Glutamatergic neuron (in vitro differentiated cells): ENCODE measurements at places on chromosomes 6 and 20. TPM values are rescaled to one million over a fixed set of nuclear protein-coding genes. Genes with fewer than 3 reads are reported as not detected.
A peak's percentile ranks its signal among the peaks of the same experiment; 100 is the strongest.

Gene MSH5
- total RNA-seq, result 25.7 TPM

Gene PTGIS
- 0.12 TPM for total RNA-seq

GRCh38 chr20:6277661-6278240 is 154.9 kb upstream of the FERMT1 start:
- no peak for DNase-seq
- peaks cover 5% of the 10 kb centered on the region for H3K27me3 ChIP-seq
- H3K27ac ChIP-seq, result no peak overlapping the region
- H3K4me1 ChIP-seq, result no peaks in the 10 kb centered on the region
- H3K4me3 ChIP-seq, result no peak overlapping the region

Gene LRFN2
- 0.56 TPM for total RNA-seq

GRCh38 chr6:96066376-96066775 is 50.6 kb downstream of the FUT9 start:
- no peak for DNase-seq
- H3K4me1 ChIP-seq, result peaks cover 4% of the 10 kb centered on the region
- no peak overlapping the region for H3K4me3 ChIP-seq
- peaks cover 1% of the 10 kb centered on the region for H3K27me3 ChIP-seq

- H3K4me1 ChIP-seq, result peaks cover 2% of the 10 kb centered on the region
- H3K27me3 ChIP-seq, result peaks cover 11% of the 10 kb centered on the region
- DNase-seq, result no peak
- H3K36me3 ChIP-seq, result no peaks in the 10 kb centered on the region
- H3K4me3 ChIP-seq, result no peak overlapping the region
- H3K27ac ChIP-seq, result no peak overlapping the region
These were observed 8.6 kb upstream of the SLC4A11 start for GRCh38 chr20:3247638-3248037.

Gene CGA
- not detected for total RNA-seq

DNA sequence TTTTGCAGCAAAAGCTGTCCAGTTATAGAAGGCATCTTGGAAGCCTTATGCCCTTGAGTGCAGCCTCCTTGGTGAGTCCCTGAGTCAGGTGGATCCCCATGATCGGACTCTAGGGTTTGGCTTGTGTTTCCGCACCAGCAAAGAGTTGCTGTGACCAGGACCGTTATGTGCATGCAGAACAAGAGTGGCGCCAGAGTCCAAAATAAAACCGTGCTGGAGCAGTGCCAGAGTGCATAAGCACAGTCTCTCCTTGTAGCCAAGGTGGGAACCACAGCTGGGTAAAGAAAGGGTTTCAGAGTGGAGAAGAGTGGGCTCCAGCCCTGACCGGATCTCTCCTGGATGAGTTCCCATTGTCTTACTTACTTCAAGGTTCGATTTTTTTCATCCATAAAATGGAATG is 58.6 kb downstream of the FOXA2 start:
- no peaks in the 10 kb centered on the region for H3K36me3 ChIP-seq
- H3K27ac ChIP-seq, result no peak overlapping the region
- DNase-seq, result no peak
- no peaks in the 10 kb centered on the region for H3K4me1 ChIP-seq
- no peak overlapping the region for H3K4me3 ChIP-seq

Gene FAM209B
- total RNA-seq, result not detected

DNA sequence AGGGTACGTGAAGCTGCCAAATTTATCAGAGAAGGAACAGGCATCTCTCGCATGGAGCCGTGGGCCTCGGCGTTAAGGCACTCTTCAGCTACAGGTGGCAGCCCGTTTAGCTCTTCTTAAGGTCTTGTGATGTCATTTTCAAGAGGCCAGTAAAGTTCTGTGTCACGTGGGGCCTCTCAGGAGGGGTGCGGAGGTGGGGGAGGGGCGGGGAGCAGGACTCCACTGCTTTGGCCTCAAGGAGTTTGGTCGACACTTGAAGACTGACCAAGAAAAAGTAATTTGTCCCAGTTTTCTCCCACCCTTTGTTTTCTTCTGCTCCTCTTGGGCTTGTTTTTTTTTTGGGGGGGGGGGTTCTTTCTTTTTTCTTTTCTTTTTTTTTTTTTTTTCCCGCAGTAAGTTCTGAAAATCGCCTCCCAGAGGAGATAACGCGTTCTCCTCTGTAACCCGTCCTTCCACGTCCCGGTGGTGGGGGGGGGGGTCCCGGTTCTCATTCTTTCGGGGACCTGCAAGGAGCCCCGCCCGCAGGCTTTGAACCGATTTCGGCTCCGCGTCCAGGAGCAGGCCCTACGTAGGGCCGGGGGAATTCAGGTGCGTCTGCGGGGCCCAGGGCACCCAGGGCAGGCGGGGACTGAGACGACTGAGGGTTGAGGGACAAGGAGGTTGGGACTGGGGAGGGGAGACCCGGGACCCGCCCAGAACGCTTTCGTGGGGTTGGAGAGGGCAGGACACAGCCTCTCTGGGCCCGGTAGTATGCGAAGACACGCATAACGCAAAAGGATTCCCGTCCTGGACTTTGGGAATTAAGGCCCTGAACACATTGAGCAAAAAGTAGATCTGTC is 26.0 kb downstream of the GPX6 start:
- no peak overlapping the region for H3K27ac ChIP-seq
- H3K4me1 ChIP-seq, result peaks cover 5% of the 10 kb centered on the region
- H3K27me3 ChIP-seq, result no peaks in the 10 kb centered on the region
- no peaks in the 10 kb centered on the region for H3K36me3 ChIP-seq

Gene OR12D3
- total RNA-seq, result not detected

DNA sequence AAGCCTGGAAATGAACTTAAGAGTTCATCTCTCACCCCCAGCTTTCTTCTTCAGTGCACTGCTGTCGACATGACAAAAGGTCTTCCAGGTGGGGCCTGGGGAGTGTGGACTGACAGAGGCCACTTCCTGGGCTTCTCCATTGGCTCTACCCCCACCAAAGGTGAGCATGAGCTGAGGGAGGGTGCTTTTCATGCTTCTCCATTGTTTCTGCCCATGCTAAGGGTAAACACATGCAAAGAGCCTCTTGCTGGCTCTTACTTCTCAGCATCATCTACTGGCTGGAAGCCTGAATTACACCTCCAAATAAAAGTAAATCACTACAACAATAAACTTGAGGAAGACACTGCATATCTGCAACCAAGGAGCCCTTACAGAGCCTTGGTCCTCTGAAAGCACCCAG is 227.2 kb downstream of the EPM2A start:
- H3K4me1 ChIP-seq, result no peaks in the 10 kb centered on the region
- no peak for DNase-seq
- H3K4me3 ChIP-seq, result no peak overlapping the region
- H3K27me3 ChIP-seq, result no peaks in the 10 kb centered on the region
- H3K27ac ChIP-seq, result no peak overlapping the region

Gene GDAP1L1
- 111 TPM for total RNA-seq

Gene PSORS1C1
- total RNA-seq, result not detected

DNA sequence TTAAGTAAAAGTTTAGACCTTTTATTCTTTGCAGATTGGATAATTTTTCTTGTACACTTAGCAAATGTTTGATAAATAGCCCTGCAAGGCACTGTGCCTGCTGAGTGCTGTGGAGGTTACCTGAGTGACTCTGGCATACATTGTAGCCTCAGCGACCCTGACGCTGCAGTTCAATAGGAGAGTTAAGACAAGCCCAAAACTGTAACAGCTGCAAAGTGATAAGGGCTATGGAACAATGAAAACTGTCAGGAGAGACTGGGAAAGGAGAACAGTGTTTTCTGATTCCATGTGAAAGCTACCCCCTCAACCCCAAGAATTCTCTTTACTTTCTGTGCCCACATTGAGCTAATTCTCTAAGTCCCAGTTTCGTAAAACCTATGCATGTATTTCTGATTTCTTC is 22.2 kb downstream of the HIVEP1 start:
- H3K27ac ChIP-seq, result no peak overlapping the region
- H3K4me3 ChIP-seq, result no peak overlapping the region
- H3K4me1 ChIP-seq, result peaks cover 2% of the 10 kb centered on the region

DNA sequence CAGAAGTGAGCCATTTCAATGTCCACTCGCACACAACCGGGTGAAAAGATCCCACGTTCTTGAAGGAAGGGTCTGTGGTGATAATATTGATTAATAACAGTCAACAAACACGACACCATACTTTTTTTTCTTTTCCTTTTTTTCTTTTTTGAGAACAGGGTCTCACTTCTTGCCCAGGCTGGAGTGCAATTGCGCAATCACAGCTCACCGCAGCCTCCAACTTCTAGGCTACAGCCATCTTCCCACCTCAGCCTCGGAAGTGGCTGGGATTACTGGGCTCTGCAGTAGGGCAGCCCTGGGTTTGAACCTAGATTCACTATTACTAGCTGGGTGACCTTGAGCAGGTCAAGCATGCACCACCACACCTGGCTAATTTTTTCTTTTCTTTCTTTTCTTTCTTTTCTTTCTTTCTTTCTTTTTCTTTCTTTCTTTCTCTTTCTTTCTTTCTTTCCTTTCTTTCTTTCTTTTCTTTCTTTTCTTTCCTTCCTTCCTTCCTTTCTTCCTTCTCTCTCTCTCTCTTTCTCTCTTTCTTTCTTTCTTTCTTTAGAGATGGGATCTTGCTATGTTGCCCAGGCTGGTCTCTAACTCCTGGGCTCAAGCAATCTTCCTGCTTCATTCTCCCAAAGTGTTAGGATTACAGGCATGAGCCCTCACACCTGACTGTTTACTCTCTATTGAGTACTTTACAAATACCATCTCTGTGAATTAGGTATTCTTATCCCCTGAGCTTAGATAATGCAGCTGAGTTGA is 123.9 kb downstream of the SNX5 start:
- no peak for DNase-seq
- no peaks in the 10 kb centered on the region for H3K27me3 ChIP-seq
- no peak overlapping the region for H3K27ac ChIP-seq
- no peak overlapping the region for H3K4me3 ChIP-seq
- H3K36me3 ChIP-seq, result peaks cover 5% of the 10 kb centered on the region

Gene OR2H2
- not detected for total RNA-seq

DNA sequence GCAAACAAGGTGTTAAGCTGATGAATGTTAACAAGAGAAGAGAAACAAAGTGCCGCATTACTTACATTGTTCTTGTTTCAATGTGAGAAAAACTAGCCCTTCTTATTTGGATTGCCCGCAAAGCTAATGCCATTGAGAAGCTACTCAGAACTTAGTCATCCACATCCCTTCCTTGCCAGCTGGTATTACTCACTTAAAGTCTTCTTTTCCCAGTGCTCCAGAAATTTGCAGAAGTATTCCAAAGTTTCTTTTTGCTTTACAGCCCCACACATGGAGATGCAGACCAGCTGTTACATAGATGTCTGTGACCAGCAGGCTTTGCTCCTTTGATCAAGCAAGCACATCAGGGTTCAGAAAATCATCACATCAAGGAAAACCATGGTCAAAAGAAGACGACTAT is 529.0 kb downstream of the TBC1D32 start:
- no peak overlapping the region for H3K27ac ChIP-seq
- no peaks in the 10 kb centered on the region for H3K4me1 ChIP-seq
- no peak for DNase-seq
- H3K27me3 ChIP-seq, result no peaks in the 10 kb centered on the region
- H3K36me3 ChIP-seq, result no peaks in the 10 kb centered on the region
- no peak overlapping the region for H3K4me3 ChIP-seq

GRCh38 chr6:151300267-151300991 is 60.7 kb downstream of the AKAP12 start:
- H3K36me3 ChIP-seq, result no peaks in the 10 kb centered on the region
- peak overlapping the region; percentile 52 for H3K4me3 ChIP-seq
- H3K27ac ChIP-seq, result peak overlapping the region; percentile 86
- H3K27me3 ChIP-seq, result peaks cover 7% of the 10 kb centered on the region
- peaks cover 49% of the 10 kb centered on the region for H3K4me1 ChIP-seq
- DNase-seq, result peak; percentile 30

Gene CBLN4
- not detected for total RNA-seq

DNA sequence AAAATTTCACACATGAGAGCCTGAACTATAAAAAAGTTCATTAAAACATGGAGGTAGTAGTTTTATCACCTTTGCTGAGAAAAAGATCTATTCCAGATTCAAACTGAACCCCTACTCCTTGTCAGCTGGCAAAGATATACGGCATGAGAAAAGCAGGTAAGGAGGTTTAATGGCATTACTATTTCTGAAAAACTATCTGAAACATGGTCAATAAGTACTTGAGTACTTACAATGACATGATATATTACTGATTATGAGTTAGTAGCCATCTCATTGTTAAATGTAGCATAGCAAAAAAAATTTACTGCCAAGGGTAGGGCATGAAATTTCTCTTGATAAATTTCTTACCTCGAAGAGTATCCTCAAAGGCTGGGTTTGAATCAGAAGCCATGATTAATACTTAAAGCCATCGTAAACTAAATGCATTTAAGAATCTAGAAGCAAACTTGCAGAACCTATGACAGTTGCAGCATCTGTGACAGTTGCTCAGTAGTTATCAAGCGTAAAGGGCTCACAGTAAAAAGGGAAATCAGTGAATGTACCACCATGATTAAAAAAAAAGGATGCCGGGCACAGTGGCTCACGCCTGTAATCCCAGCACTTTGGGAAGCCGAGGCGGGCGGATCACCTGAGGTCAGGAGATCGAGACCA is 8.7 kb downstream of the SLC17A5 start:
- no peak for DNase-seq
- peak overlapping the region; percentile 82 for H3K4me3 ChIP-seq
- no peaks in the 10 kb centered on the region for H3K36me3 ChIP-seq
- no peaks in the 10 kb centered on the region for H3K27me3 ChIP-seq
- peak overlapping the region; percentile 42 for H3K27ac ChIP-seq

GRCh38 chr6:158536891-158537798 is 22.7 kb upstream of the TMEM181 start:
- H3K27me3 ChIP-seq, result peaks cover 2% of the 10 kb centered on the region
- peaks cover 7% of the 10 kb centered on the region for H3K36me3 ChIP-seq
- H3K4me3 ChIP-seq, result peak overlapping the region; percentile 89
- peak overlapping the region; percentile 84 for H3K27ac ChIP-seq
- DNase-seq, result peak; percentile 82
- peaks cover 25% of the 10 kb centered on the region for H3K4me1 ChIP-seq

Gene PAX1
- not detected for total RNA-seq

DNA sequence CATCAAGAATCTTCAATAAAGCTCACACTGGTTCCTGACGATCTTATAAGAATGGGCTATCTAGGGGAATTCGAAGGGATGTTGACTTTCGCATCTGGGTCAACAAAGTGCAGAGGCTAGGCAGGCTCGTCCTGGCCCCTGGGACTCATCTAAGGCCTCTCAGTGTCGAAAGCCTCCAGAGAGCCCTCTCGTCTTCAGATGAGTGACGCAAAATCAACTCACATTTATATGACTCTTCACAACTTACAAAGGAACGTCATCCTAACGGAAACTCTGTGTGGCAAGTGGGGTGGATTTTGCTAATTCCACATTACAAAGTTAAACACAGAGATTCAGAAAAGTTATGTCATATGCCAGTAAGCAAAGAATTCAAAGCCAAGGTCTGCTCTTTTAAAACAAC is 270.5 kb upstream of the EXOC2 start:
- H3K4me1 ChIP-seq, result peaks cover 11% of the 10 kb centered on the region
- no peak overlapping the region for H3K4me3 ChIP-seq
- no peak for DNase-seq
- H3K36me3 ChIP-seq, result no peaks in the 10 kb centered on the region

- DNase-seq, result no peak
- peaks cover 7% of the 10 kb centered on the region for H3K4me1 ChIP-seq
- peaks cover 3% of the 10 kb centered on the region for H3K27me3 ChIP-seq
- no peak overlapping the region for H3K4me3 ChIP-seq
- H3K36me3 ChIP-seq, result no peaks in the 10 kb centered on the region
- H3K27ac ChIP-seq, result no peak overlapping the region
These were observed 286.3 kb downstream of the BTBD3 start for GRCh38 chr20:12203981-12204380.

GRCh38 chr20:43564993-43565757 is 6.3 kb downstream of the SGK2 start:
- no peak overlapping the region for H3K4me3 ChIP-seq
- DNase-seq, result no peak
- peaks cover 4% of the 10 kb centered on the region for H3K4me1 ChIP-seq
- H3K36me3 ChIP-seq, result no peaks in the 10 kb centered on the region
- H3K27ac ChIP-seq, result no peak overlapping the region

Gene MTCH1
- 179 TPM for total RNA-seq

Gene EPB41L2
- total RNA-seq, result 36.2 TPM
